D721Med (cell line): ENCODE measurements at places on chromosomes 3 and 15.

DNA sequence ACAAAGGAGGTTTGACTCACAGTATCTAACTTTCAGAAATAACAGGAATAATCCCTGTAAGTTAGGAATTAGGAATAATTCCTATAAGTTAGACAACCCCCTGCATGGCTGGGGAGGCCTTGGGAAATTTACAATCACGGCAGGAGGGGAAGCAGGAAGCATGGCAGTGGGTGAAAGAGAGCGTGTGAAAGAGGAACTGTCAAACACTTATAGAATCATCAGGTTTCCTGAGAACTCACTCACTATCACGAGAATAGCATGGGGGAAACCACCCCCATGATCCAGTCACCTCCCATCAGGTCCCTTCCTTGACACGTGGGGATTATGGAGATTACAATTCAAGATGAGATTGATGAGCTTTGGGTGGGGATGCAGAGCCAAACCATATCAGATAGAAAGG is 385.5 kb downstream of the IL20RB start:
- DNase-seq, result no peak

DNA sequence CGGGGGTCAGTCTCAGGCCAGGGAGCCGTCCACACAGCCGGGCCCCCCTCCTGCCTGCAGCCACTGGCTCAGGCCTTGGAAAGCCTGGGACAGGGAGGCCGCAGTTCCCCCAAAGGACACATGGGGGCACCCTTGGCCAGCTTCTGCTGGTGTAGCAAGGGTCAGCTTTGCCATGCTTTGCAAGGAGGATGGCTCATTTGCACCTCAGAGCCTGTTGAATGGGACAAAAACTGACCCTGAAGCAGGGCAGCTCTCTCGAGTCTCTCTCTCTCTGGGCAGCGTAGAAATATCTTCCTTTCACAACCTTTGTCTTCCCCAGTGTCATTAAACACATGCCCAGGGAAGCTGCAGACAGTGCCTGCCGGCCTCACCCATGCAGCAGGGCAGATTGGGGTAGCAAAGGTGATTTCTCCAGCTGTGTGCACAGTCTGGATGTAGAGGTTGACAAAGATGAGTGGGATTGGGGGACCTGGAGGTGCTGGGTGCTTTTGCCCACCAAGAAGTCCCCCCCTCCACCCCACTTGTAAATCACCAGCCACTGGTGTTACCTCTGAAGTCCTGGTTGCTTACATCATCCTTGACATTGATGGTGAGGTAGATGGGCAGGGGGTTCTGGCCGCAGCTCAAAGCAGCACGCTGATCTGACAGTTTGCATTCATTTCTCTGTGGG is 17.4 kb upstream of the EHD4 start:
- DNase-seq, result peak; percentile 86

- DNase-seq, result no peak
These were observed 2.5 kb upstream of the CAPN3 start for GRCh38 chr15:42356851-42357250.

GRCh38 chr3:34837848-34838741 is 801.2 kb upstream of the ARPP21 start:
- DNase-seq, result no peak

GRCh38 chr15:26929588-26929987 is 41.4 kb upstream of the GABRG3 start:
- no peak for DNase-seq

DNA sequence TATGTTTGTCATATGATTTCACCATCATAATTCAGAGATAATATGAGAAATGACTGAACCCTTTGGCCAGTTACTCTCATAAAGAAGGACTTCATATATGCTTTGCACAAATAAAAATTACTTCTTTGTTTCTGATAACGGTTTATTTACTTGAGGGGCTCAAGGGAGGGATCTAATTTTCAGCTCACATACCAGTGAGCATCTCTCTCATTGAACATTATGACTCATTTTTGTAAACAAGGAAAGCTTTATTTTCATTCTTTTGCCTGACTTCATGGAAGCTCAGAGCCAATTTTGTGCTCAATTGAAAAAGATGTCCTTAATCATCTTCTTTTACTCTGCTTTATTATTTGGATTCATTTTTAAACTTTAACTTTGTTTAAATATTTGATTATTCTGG is 5.8 kb downstream of the NLGN1 start:
- no peak for DNase-seq

DNA sequence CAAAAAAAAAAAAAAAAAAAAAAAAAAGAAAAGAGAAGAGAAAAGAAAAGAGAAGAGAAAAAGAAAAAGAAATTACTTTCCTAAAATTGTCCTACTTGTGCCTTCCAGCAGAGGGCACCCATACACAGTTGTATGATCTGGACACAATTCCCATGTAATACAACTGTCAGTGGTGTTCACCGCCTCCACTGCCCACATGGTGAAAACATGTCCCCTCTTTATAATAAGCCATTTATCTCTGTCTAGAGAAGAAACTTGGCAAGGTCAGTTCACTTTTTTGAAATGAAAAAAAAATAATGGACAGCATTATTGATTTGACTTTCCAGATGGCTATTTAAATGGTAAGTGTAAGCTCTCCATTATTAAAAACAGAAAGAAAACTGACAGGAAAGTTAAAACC is 459.4 kb downstream of the GBE1 start:
- no peak for DNase-seq

GRCh38 chr3:8324747-8325146 is 176.9 kb upstream of the LMCD1 start:
- DNase-seq, result no peak

GRCh38 chr15:89690276-89691218 is at the start of the genes PEX11A and WDR93:
Gene PEX11A, minus strand, starts transcription at chr15:89690754. Its CDS starts 122 bp downstream, at chr15:89690632.
Gene WDR93, plus strand, starts transcription at chr15:89690811. Its CDS starts 10,936 bp downstream, at chr15:89701747.
- DNase-seq, result peak; percentile 66

DNA sequence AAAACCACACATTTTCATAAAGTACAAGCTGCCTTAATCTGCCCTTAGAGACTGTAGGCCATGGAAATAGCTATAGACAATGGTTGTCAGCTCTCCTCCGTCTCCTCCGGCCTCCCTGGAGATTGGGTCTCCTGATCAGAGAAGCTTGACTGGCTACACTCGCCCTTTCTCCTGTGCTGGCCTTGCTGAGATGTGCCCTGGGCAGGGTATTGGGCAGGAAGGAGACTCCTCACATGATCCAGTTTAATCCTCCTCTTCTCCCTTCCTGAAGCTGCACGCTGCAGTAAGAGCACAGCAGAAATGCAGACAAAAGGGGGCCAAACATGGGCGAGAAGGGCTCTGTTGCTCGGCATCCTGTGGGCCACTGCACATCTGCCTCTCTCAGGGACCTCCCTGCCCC is at the start of gene SLC24A5:
SLC24A5 (plus strand) TSS at position 246 of the 400 bp plus-strand sequence; CDS start at position 301, 55 bp downstream.
- no peak for DNase-seq

GRCh38 chr3:186374376-186374775 is 12.3 kb upstream of the DGKG start:
- no peak for DNase-seq

DNA sequence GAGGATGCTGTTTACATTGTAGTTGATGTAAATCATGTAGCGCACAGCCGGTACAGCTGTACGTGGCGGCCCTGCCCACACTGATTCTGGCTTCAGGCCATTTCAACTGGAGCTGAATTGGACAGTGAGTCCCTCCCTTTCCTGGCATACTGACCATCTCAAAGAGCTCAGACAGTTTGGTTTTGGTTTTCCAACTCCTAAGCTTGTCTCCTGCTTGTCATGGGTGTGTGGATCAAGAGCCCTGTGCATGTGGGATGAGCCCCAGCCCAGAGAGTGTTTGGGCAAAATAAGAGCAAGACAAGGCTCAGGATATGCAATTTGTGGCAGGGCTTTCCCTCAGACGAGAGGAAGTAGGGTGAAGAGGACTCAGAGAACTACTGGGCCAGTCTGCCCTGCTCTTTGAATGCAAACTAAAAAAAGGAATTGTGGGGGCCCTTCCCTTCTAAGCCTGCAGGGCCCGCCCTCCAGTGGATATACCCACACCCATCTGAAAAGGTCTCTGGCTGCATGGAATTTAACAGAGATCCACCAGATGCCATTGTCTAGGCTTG is 13.3 kb downstream of the ITGA11 start:
- no peak for DNase-seq

DNA sequence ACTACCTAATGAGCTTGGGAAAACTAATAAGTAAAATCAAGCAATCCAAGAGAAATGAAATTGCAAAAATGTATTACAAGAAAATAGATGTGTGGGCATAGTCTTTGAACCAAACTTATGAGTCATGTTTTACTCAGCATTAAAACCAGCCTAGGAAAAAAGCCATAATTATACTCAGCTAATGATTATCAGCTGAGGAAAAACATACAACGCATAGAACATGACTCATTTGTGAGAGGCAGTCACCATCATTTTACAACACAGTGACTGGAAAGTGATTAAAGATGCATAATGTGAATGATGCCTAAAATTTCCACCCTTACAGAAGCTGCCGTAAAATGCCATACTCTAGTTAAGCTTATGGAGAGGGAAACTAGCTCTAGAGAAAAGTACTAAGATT is 238.0 kb upstream of the EOMES start:
- no peak for DNase-seq

GRCh38 chr3:89908711-89909213 is 801.3 kb downstream of the EPHA3 start:
- no peak for DNase-seq
